Fibroblast of skin of left quadriceps (primary cell): ENCODE measurements at places on chromosomes 6 and 20.
A peak's percentile ranks its signal among the peaks of the same experiment; 100 is the strongest.

DNA sequence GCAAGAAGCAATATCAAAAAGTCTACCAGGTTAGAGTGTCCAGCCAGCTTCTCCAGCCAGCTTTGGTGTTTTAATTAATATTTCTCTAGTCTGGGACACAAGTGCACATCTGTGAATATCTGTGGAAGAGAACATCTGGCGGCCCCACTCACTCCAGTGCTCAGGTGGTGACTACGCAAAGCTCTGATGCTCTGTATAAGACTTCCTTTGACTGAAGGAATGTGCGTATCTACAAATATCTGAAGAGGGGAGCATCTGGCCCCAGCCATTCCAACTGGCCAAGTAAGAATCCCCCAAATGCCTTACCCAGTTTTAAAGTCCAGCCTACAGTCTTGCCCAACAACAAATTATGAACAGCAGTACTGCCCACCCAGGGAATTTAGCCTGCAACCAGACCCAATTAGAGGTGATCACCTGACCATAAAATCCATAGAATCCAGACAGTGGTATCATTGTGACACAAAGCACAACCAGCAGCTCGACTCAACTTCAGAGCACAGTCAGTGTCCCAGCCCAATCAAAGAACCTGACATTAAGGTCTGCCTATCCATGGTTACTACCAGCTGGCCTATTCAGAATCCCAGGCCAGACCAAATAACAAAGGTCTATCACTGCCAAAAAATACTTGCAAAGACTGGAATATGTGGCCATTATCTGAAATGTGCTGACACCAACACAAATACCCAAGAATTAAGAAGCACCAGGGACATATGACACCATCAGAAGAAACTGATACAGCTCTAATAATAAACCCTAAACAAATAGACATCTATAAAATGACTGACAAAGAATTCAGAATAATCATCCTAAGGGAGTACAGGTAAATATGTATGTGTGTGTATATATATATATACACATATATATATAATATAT lies 76.1 kb upstream of the MANEA start:
- DNase-seq: no peak

GRCh38 chr6:128600397-128600951 lies 80.1 kb upstream of the PTPRK start:
- DNase-seq: peak; percentile 94

GRCh38 chr6:683742-684440 lies 9.0 kb downstream of the EXOC2 start:
- peak; percentile 89 for DNase-seq

GRCh38 chr6:137315081-137315480 lies 95.9 kb upstream of the IFNGR1 start:
- no peak for DNase-seq

DNA sequence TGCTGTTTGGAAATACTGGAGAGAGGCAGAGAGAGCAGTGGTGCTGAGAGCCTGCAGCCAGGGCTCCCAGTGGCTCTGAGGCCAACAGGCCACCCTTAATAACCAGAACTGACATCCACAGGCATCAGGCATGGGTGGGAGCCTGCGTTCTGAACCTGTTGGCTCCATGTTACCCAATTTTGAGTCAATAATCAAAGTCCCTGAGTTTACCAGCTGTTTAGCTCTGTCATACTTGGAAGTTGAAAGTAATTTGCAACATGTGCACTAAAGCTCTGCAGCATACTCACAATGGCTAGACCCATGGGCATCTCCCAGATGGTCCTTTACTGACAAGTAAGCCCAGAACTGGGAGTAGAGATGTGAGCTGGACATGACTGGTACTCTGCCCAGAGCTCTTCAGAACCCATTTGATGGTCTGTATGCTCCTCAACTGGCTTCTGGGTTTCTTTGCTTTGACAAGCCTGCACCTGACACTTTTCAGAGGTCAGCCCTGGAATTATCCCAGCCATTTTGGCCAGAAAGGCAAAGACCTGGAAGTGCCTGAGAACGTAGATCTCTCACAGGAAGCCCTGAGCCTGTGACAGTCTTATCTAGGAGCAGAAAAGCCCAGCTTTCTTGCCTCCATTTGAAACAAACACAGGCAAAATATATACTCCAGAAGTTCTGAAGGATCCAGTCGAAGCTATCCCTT lies 122.4 kb upstream of the CITED2 start:
- DNase-seq: no peak

DNA sequence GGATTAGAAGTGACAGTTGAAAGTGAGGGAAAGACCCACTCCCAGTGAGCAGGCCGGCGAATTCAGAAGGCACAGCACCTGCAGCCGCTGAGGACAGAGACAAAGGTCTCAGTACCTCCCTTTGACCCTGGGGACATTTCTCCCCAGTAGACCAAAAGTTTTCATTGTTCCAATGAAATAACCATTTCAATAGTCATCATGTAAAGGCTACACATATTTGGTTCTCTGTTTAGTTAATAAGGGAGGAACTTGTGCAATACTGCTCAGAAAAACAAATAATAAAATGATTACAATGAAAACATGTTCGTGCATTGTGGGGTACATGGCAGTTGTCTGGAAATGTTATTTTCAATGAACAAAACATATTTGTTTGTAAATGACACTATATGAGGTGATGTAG lies 52.5 kb downstream of the EDN1 start:
- DNase-seq: no peak

GRCh38 chr6:64010010-64010409 lies 374.4 kb downstream of the PHF3 start:
- no peak for DNase-seq

- DNase-seq: no peak
Observed at GRCh38 chr20:51732096-51732791, 35.9 kb downstream of the ATP9A start.

DNA sequence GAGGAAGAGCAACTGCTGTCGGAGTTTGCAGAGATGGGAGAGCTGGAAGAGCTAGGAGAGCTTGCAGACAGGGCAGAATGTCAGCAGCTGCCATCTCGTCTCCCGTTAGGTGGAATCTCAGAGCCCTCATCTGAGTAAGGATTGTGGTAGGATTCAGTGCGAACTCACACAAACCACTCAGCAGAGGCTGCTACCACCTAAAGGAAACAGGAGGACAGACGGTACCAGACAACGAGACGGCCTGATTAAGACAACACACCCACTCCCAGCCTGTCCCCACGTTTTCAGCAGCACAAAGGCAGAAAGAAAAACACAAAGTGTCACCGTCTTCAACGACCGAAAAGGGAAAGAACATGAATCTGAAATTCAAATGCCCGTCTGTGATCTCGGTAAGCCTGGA lies 4.1 kb downstream of the LEMD2 start:
- no peak for DNase-seq

DNA sequence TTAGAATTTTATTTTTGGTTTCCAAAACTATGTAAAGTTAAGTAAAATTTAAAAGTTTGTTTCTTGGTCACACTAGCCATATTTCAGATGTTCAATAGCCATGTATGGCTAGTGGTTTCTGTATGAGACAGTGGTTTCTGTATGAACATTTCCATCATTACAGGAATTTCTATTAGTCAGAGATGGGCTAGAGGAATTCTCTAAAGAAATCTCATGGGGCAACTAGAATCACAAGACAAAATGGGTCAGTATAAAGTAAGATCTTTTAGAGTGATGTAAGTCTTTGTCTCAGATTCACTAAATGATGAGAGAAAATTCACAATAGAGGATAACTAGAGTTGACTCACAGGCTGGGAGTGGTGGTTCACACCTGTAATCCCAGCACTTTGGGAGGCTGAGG lies 149.0 kb downstream of the FUT9 start:
- DNase-seq: no peak

DNA sequence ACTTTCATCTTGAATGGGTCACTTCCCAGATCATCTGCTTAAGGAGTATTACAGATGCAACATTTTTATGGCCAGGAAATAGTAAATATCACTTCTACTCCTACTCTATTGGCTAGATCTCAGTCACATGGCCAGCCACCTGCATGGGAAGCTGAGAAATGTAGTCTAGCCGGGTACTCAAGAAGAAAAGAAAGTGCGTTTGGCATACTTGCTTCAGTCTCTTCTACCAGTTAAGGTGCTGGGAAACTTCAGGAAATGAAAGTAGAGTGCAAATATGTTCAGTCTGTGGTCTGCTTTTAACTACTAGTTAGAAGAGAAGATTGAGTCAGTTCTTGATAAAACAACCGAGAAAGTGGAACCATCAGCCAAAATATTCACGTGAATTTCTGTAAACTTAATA lies 129.2 kb downstream of the PDSS2 start:
- no peak for DNase-seq

DNA sequence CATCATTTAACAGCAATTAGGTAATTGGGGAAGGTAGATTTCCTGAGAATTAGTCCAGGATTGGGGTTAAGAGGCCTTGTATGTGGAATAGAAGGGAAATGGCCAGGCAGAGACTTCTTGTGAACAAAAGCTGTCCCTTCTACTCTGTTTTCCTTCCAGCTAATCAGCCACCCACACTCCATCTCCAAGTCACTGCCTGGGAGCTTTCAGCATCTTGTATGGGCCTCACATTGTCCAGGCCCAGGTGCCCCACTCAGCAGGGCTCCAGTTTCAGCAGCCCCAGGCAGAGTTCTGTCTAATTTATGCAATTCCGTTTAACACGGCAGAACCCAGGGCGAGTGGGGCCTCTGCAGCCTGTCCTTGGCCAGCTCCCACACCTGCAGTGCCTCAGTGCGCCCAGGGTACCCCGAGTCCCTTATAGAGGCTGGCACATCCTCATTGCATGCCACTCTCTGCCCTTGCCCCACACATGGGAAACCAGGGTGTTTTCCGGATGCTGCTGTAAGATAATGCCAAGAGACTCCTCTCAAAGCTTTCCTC lies 113.0 kb downstream of the EDN3 start:
- DNase-seq: no peak

GRCh38 chr20:48181261-48181935 lies 396.1 kb upstream of the SULF2 start:
- DNase-seq: no peak

- DNase-seq: no peak
Observed at GRCh38 chr6:142945446-142946180, 637 bp upstream of the HIVEP2 start.
